ENCODE measurements at places on chromosomes 13 and 19. TPM values are rescaled to one million over a fixed set of nuclear protein-coding genes. Genes with fewer than 3 reads are reported as not detected.

DNA sequence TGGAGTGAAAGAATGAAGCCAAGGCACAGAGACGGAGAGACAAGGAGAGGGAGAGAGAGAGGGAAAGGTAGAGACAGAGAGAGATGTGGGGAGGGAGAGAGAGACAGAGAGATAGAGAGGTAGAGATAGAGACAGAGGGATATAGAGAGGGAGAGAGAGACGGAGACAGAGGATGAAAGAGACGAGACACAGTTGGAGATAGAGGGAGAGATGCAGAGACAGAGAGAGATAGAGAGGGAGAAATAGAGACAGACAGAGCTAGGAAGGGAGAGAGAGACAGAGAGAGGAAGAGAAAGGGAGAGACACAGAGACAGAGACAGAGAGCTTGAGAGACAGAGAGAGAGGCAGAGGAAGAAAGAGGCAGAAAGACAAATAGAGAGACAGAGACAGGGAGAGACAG, 4.5 kb upstream of the CSNK1G2 start:
- no peak for DNase-seq

DNA sequence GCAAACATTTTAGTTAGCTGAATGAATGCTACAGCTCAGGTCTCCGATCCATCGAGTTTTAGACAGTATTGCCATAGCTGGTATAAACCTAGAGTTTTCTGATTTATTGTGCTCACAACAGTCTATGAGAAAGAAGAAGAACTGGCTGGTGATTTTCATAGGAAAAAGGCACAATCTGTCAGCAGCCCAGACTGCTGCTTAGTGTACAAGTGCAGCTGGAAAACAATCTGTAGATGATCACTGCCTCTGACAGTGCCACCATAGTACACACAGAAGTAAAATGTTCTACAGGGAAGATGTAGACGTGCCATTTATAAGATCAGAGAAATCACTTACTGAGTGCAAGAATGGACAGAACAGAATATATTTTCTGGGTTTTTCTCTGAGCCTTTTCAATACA, 48.4 kb downstream of the MYO16 start:
- no peak for DNase-seq

The GPR18 gene
- total RNA-seq = not detected

DNA sequence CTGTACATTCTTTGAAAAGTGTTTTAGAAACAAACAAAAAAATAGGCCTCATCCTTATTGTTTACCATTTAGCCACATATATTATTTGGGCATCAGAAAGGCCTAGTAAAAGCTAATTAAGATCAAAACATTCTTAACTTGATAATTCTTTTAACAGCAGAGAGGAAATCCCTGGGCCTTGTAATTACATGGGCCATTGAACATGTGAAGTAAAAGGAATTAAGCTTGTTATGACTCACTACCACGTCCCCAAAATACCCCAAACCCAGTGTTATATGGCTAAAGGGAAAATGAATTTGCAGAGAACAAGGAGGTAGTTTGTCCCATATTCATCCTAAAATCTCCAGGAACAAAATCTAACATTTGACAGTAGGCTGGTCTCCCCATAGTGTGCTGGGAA, 439.8 kb downstream of the ITGBL1 start:
- no peak for DNase-seq

The PRODH2 gene
- not detected for total RNA-seq

GRCh38 chr19:3335431-3336350, 30.7 kb upstream of the NFIC start:
- DNase-seq = peak; percentile 40

DNA sequence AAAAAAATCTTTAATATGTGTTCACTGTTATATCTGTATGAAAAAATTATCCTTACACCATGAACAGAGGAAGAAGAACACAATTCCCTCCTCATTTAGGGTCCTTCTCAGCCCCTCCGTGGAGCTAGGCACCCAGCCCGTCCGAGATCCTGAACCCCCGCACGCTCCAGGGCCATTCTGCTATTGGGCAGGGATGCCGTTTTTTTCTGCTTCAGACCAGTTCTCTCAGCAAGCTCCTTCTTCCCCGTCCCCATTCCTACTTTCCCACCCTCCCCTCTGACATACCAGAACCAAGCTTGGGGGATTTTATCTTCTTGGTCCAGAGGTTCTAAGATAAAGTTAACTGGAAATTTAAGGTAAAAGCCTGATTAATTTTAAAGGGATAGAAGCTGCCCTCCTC, 36.2 kb downstream of the ATP12A start:
- DNase-seq = no peak

- peak; percentile 57 for DNase-seq
Observed at GRCh38 chr19:11261971-11262839, at the start of gene DOCK6. Gene DOCK6, minus strand, starts transcription at chr19:11262524. Its CDS starts 84 bp downstream, at chr19:11262440.

The MBOAT7 gene
- total RNA-seq = 19.4 TPM

- DNase-seq = no peak
Observed at GRCh38 chr19:9644472-9644871, 23.4 kb upstream of the ZNF561 start.

- DNase-seq = no peak
Observed at GRCh38 chr19:40013991-40014390, 17.1 kb downstream of the ZNF546 start.

The SIGLEC5 gene
- total RNA-seq = not detected

- no peak for DNase-seq
Observed at GRCh38 chr13:30078059-30078458, 227.6 kb upstream of the UBL3 start.

DNA sequence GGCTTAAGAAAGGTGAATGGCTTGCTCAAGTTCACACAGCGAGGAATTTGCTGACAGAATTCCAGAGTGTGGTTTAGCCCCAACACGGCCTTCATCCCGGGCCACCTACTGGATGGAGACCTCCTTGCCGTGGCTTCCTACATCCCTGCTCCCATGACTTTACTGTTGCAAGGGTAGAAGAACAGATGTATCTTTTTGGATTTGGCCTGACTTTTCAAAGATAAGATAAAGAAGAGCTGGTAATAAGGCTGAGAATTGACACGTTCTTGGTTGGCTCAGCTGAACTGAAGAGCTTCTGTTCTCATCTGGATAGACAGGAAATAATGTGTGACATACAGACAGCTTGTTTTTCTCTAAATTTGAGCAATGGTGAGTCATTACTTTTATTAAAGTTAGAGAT, 113.1 kb downstream of the KLF5 start:
- DNase-seq = peak; percentile 14

- no peak for DNase-seq
Observed at GRCh38 chr13:22451327-22451741, 729.4 kb upstream of the SGCG start.

The FPR1 gene
- not detected for total RNA-seq

DNA sequence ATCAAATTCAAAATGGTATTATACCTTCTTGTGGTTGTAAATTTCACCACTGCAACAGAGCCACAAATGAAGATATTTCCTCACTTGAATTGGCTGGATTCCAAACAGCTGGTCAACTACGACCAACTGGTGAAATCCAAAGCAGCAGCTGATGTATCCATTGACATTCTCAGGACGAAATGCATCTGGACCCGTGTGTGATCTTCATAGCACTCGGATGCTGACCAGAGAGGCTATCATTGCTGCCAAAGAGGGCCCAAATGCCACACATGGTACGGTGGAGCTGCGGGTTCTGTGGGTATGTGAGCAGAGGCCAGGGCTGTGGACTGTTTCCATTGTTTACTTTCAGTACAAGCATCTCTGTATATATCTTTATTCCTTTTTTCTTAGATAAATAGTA, 25.6 kb upstream of the PCCA start:
- DNase-seq = no peak

The BRME1 gene
- total RNA-seq = under 0.01 TPM

GRCh38 chr13:98142380-98143156, at the start of gene FARP1:
Gene FARP1, plus strand, starts transcription at chr13:98143094. Its CDS starts 70,149 bp downstream, at chr13:98213243.
- DNase-seq = peak; percentile 70

The ACER1 gene
- not detected for total RNA-seq

- no peak for DNase-seq
Observed at GRCh38 chr13:91405240-91405639, 6.8 kb downstream of the GPC5 start.

- DNase-seq = no peak
Observed at GRCh38 chr19:34408411-34408810, 4.2 kb downstream of the PDCD2L start.

DNA sequence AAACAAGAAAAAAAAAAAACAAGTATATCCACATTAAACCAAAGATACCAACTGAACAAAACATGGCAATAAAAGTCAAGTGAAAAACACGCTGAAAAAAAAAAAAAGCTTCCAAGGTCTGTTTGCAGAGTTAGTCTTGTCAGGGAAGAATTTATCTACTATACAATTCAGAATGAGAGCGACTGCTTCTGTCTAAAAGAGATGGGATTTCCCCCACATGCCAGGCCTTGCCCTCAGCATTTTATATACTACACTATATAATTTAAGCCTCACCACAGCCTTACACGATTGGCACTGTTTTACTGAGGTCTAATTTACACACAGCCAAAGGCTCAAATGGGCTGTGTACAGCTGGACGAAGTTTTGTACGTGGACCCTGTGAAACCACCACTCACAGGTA, 67.3 kb downstream of the FOXO1 start:
- no peak for DNase-seq

GRCh38 chr13:102203718-102204117, 198.1 kb downstream of the FGF14 start:
- no peak for DNase-seq

Data from lung microvascular endothelial cell (primary cell).